ENCODE measurements at places on chromosomes 5 and 9. TPM values are rescaled to one million over a fixed set of nuclear protein-coding genes. Genes with fewer than 3 reads are reported as not detected.

ENHO gene
- not detected for total RNA-seq

OR1N1 gene
- not detected for total RNA-seq

ISL1 gene
- total RNA-seq: 0.29 TPM

IFNA21 gene
- not detected for total RNA-seq

FAM169A gene
- total RNA-seq: 0.16 TPM

LAMC3 gene
- total RNA-seq: 4.8 TPM

FCN1 gene
- 27.9 TPM for total RNA-seq

VCAN gene
- 224 TPM for total RNA-seq

EPB41L4B gene
- 48.6 TPM for total RNA-seq

INSL4 gene
- total RNA-seq: not detected

ARL14EPL gene
- not detected for total RNA-seq

CCL27 gene
- total RNA-seq: not detected

ITGA2 gene
- 2.4 TPM for total RNA-seq

CMBL gene
- 17.3 TPM for total RNA-seq

DPYSL3 gene
- total RNA-seq: 52.4 TPM

ORM2 gene
- not detected for total RNA-seq

SARDH gene
- total RNA-seq: 0.87 TPM

SH3TC2 gene
- 0.64 TPM for total RNA-seq

MRPL50 gene
- total RNA-seq: 10.1 TPM

PDE6A gene
- not detected for total RNA-seq

COL23A1 gene
- 0.55 TPM for total RNA-seq

TJP2 gene
- total RNA-seq: 105 TPM

OR13F1 gene
- total RNA-seq: not detected

PTGS1 gene
- 16.5 TPM for total RNA-seq

PCDHGB1 gene
- total RNA-seq: 1.3 TPM

ZNF483 gene
- total RNA-seq: 2.2 TPM

Measured in mesenteric fat pad (tissue), 1 donor.